ENCODE measurements at places on chromosomes 11 and 22.
A peak's percentile ranks its signal among the peaks of the same experiment; 100 is the strongest.

GRCh38 chr11:133934599-133935550, 21.9 kb downstream of the IGSF9B start:
- DNase-seq = no peak

GRCh38 chr11:10564696-10565318, 3.7 kb downstream of the LYVE1 start:
- no peak for DNase-seq

DNA sequence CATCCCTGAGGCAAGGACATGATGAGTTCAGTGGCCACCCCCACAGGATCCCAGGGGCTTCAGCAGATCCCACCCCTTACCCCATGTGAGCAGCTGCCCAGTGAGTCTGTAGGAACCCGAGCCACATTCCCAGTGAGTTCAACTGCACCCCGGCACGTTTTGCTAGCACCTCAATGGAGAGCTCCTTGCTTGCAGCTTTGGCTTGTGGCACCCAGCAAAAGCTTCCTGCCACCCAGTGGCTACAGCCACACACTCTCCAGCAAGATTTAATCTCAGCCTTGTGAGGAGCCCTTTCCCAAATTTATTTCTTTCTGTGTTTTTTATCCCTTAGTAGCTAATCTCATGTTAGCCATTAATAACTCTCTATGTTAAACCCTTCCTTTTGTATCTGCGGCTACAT, 4.0 kb downstream of the SAA1 start:
- DNase-seq = no peak

GRCh38 chr11:121927097-121927785, 188.8 kb downstream of the BLID start:
- DNase-seq = no peak

DNA sequence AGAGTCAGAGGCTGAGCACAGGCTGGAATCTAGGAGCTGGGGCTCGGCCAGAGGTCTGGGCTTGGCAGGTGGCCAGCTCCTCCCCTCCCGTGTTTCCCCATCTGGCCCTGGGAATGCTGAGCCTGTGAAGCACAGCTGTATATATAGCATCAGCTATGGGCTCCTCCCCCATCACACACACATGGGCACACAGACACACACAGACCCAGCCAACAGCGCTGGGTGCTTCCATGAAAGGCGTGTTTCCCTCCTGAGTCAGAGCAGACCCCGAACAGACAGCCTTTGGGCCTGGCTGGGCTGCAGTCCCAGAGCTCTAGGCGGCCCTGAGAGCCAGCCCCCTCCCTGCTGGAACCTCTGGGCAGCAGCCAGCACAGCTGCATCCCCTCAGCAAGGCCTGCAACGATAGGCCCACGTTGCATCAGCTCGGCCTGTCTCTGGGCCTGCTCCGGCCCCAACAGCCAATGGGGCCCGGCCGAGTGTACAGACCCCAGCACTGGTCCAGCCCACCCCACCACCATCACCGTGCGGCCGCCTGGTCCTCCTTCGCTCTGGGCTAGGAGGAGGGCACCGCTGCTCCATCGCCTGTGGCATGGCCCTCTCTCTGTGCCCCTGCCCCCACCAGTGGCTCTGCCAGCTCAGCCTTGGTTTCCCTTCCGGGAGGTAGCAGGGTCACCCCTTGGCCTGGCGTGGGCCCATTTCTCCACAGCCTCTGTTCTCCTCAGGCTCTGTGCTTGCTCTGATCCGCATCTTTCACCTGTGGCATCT, 7.6 kb upstream of the SERPINH1 start:
- DNase-seq = peak; percentile 62
